Activated T-cell treated with anti-CD3 and anti-CD28 coated beads for 1 hour (primary cell): ENCODE measurements at places on chromosomes 6 and 20.

GRCh38 chr6:13251242-13251641 is 77.1 kb downstream of the TBC1D7 start:
- no peak for DNase-seq

DNA sequence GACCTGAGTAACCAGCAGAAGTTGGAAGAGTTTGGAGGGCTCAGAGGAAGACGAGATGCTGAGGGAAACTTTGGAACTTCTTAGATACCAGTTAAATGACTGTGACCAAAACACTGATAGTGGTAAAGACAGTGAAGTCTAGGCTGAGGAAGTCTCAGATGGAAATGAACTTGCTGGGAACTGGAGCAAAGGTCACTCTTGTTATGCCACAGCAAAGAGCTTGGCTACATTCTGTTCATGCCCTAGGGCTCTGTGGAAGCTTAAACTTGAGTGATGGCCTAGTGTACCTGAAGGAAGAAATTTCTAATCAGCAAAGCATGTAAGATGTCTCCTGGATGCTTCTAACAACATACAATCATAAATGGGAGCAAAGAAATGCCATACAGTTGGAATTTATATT is 24.7 kb downstream of the WDR27 start:
- no peak for DNase-seq

GRCh38 chr20:14611479-14611878 is 274.1 kb upstream of the FLRT3 start:
- no peak for DNase-seq

DNA sequence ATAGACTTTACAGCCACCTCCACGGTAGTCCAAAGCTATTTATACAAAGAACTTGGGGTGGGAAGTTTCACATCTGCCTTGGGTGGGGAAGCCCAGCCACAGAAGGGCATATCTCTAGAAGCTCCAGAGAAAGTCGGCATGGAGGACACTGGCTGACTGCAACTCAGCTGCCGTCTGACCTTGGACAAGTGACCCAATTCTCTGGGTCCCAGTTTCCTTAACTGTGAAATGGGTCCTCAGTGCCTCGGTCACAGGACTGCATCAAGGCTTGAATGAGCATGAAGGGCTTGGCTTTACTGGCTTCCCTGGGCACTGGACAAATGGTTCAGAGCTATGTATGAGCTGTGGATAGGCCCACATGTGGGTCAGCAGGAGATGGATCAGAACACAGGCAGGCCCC is 58.6 kb downstream of the NOL4L start:
- DNase-seq = no peak

GRCh38 chr6:25675167-25675566 is 23.2 kb downstream of the SCGN start:
- DNase-seq = no peak

DNA sequence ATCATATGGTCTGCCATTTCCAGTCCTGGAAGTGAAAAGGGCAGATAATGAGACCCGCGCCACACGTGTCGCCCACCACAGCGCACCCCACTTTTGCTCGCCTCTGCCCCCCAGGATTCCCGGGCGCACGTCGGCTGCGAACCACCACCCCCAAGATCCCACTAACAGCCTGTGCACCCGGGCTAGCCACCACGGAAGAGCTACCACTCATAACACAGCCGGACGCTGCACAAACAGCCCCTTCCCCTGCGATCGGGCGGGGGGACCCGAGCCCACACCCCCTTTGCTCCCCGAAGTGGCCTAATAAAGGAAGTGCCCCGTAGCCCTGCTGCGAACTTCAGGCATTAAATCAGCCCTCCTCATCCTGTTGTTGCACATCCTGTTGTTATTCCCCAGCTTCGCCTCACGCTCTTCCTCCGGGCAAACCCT is 506 bp downstream of the CITED2 start:
- no peak for DNase-seq

DNA sequence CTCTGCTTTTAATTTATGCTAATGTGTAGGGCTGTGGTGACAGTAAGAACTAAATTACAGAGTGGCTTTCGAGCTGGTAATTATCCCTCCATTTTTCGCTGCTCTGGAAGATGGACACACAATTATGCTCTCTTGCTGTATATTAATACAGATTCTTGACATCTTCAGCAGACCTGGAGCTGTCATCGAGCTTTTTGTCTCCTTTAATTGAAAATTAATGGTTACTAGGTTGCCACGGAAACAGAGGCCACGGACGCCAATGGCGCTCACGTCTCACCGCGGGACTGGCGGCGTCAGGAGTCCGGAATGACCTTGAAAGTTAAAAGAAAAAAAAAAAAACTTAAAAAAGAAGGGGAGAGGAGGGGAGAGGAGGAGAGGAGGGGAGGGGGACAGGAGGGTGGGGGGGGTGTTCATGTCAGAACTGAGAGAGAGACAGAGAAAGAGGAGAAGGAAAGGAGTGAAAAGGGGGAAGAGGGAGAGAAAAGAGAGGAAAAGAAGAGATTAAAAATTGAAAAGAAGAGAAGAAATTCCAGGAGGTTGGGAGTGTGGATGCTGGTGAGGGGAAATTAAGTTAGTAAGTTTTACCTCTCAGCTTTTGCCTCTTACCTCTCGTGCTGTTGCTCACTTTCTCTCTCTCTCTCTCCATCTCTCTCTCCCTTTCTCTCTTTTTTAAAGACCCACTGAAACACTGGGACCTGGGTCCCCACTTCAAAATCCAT is 22.1 kb upstream of the FOXP4 start:
- no peak for DNase-seq
